Epithelial cell of prostate (primary cell): ENCODE measurements at places on chromosomes 12 and 14.

DNA sequence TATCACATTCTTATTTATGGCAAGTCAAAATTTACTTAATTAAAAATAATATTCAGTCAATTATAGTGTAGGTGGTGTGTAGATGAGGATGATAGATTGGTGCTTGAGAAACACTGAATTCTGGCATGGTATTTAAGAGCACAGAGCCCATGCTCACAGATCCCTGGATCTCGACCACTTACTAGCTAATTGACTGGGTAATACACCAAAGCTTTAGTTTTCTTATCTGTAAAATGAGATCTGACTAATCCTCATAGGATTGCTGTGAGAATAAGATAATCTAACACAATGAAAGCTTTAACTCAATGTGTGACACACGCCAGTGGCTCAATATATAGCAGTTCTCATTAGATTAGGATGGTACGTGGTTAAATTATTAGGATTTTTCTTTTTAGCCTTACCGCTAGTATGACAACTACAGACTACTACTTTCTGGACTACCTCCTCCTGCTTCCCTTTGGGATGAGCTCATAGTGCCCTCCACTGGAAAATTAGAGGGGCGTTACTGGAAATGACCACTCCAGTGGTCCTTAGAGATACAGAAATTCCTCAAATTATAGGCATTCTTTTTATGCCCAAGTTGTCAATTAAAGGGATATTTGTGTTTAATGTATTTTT lies 482.8 kb upstream of the TBX3 start:
- no peak for DNase-seq

- no peak for DNase-seq
Observed at GRCh38 chr12:53343969-53344368, 7.8 kb upstream of the SP7 start.

DNA sequence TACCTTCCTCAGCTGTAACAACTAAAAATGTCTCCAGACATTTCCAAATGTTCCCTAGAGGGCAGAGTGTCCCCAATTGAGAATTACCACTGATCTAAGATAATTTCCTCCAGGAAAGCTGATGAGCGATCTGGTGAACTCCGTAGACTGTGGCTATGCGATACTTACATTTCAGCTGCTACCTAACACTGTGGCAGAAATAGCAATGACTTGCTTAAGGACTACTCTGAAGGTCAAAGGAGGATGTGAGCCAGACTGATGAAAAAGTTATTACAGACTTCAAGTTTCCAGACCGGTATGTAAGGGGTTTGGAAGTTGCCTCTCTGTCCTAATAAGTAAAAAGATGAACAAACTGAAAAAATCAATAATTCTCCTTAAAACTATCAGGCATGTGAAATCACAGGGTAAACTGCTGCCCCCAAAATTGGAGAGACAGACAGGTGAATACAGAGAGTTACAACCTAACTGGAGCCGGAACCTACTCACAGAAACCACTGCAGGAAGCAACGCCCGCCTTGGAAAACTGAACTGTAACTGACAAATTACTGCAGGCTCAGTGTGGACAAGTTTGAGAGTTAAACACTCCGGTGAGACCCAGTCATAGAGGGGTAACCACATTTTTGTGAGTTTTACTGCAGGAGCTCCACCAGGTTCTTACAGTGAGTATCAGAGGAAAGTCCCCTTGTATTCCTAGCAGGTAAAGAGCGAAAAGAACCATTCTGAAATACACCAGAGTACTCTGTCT lies 60.0 kb upstream of the PARP11 start:
- no peak for DNase-seq

DNA sequence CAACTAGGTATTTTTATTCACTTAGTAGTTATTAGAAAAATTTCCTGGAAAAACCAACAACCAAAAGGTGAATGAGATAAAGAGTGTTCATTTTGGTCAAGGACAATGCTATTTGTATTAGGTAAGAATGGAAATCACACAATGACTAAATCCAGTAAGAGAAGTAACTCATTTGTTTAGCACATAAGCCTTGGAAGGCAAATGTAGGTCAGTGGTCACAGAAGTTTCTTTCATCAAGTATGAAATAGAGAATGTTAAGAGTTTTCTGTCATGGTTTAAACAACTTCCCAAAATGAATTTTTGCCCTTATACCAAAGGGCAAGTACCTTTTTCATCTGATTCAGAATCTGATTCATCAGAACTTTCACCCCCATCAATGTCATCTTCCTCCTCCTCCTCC lies 101.7 kb downstream of the KIF21A start:
- DNase-seq, result no peak

DNA sequence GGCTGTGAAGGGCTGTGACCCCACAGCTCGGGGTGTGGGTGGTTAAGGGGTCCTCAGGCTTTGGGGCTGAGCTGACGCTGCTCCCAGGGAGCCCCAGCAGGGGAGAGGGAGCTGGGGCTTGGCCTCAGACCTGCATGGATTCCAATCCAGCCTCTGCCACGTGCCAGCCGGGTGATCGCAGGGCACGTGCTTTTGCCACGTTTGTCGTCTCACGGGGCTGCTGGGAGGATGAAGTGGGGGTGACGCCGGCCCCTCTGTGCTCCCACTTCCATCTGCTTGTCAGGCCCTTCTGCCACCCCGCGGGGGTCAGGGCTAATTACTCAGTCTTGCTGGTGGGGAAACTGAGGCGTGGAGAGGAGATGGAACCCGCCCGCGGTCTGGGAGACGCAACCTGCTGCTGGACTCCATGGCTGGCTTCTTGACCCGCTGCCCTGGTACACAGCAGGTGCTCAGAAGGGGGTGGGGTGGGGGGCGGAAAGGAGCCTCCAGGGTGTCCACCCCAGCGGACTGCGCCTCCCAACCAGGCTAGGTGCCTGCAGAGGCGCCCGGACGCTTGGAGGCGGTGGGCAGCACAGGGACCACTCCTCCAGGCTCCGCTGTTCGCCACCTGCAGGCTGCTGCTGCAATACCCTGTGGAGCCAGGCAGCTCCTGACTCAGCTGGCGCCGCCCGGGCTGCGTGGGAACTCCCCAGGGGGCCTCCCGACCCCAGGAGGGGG lies 36.4 kb upstream of the PRIMA1 start:
- DNase-seq, result no peak

GRCh38 chr12:71546322-71546861 lies 106.8 kb downstream of the LGR5 start:
- DNase-seq, result no peak

DNA sequence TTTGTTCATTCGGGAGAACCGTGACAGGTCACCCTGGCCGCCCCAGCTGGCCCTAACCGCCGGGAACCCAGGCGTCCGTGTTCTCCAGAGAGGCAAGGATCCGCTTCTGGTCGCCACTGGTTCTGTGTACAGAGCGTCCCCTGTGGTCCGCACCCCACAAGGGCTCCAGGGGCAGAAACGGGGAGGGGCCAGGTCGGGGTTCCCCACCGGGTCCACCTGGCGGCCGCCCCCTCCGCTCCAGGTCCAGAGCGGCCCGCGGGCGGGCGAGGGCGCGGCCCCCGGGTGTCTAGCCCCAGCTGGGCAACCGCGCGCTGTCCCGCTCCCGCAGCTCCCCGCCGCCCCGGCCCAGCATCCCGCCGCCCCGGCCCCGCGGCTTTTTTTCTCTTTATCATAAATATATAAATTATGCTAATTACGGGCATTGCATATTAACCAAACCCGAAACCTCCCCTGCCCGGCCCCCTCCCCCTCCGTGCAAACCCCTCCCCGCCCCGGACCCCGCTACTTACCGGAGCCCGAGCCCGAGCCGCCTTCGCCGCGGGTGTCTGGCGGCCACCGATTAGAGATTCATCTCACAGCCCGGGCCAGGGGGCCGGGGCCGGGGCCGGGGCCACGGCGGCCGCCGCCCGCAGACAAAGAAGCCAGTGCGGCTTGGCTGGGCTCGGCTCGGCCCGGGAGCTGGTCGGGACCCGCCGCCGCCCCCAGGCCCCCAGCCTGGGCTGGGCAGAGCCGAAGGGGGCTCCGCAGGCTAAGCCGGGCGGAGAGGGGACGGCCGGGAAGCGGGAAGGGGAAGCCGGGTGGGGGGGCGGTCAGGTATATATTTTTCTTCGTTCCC lies 512 bp downstream of the POU6F1 start:
- no peak for DNase-seq

DNA sequence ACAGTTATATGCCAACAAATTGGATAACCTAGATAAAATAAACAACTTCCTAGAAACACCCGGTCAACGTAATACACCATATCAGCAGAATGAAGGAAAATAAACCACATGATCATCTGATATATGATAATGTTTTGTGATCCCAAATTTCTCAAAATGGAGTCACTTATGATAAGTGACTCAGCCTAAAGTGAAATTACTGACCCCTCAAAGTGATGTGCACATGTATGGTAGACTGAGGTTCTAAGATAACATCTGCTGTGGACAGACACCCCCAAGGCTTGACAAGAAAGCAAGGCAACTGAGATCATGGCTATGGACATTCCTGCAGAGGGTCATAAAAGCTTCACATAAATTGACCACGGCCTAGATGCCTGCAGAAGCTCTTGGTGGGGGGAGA lies 105.1 kb upstream of the DCN start:
- DNase-seq, result no peak

GRCh38 chr14:67440513-67440912 lies 28.5 kb upstream of the PLEK2 start:
- DNase-seq, result no peak

DNA sequence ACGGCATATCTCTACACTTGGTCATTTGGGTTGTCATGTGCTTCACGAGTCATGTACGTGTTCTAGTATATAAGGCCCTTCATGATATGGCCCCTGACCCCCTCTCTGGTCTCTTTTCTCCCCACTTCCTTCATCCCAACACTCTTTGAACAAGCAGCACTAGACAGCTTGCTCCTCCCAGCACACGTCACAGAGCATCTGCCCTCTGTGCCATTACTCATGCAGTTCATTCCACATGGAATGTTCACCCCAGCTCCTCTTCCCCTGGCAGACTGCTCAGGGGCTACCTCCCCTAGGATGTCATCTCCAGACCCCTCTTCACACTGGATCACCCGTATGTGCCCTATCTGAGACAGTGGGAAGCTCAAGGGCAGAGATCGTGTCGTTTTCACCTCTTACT lies 14.1 kb upstream of the LRP1-AS start:
- no peak for DNase-seq

- DNase-seq, result no peak
Observed at GRCh38 chr12:80513211-80513610, 69.2 kb downstream of the PTPRQ start.

- DNase-seq, result no peak
Observed at GRCh38 chr14:106662936-106663550, 1136.7 kb downstream of the TMEM121 start.

DNA sequence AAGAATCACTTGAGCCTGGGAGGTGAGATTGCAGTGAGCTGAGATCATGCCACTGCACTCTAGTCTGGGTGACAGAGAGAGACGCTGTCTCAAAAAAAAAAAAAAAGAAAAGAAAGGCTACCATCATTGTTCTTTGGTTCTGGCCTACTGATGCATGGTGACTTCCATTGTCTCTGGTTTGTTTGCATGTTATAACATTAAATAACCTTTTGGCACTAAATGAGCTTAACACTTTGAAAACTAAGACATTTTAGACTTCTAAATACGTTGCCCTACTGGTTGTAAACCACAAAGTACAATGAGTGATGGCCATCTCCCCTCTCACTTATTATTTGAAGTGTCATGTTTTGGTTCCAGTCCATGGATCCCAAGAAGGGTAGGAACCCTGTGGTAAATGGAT lies 152.9 kb upstream of the CPM start:
- no peak for DNase-seq

GRCh38 chr14:72549026-72549425 lies 344.9 kb downstream of the DPF3 start:
- DNase-seq, result no peak
